ENCODE measurements at places on chromosomes 4 and X.

GRCh38 chr4:172989984-172990820 lies 178.4 kb upstream of the GALNT7 start:
- DNase-seq, result no peak

DNA sequence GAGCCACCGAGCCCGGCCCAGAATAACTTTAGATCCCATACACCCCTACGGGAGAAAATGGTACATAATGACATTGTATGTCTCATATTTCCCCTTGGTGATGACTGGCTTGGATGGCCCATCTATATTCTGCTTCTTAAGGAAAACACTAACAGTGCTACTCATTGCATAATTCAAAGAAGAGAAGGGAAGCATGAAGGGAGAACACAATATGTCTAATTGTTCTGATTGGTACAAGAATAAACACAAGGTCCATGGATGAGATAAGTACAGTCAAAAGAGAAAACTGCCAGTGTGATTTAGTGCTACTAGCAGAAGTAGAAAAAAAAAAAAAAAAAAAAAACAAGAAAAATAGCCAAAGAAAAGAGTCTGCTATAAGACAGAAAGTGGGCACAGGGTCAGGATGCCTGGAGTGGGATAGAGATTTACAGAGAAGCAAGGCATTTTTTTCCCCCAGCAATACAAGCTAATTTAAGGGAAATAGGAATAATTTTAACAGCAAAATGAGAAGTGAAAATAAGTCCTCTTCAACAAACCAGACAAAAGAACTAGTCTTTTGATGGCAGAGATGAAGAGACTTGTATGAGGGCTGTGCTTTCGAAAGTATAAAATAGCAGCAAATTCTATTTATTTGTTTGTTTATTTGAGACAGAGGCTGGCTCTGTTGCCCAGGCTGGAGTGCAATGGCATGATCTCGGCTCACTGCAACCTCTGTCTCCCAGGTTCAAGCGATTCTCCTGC lies 96.5 kb upstream of the MAP3K15 start:
- DNase-seq, result no peak

GRCh38 chr4:89400287-89401035 lies 92.9 kb upstream of the GPRIN3 start:
- DNase-seq, result no peak

DNA sequence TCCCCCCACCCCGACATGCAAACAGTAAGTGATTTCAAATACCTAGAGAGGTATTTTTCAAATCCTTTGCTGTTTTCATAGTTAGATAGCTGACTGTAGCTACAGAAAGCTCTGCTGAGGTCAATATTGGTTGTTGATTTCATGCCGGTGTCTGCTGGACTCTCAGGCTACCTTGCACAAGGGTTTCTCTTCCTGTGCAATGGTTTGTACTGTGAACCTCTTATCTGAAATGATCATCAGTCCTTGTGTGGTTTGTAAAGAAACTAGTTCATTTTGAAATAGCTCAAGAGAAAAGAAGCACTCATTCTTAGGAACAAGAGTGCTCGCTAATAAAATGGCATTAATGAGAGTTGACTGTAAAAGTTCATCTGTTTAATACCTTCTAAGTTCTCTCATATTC lies 2.1 kb downstream of the MTM1 start:
- no peak for DNase-seq

DNA sequence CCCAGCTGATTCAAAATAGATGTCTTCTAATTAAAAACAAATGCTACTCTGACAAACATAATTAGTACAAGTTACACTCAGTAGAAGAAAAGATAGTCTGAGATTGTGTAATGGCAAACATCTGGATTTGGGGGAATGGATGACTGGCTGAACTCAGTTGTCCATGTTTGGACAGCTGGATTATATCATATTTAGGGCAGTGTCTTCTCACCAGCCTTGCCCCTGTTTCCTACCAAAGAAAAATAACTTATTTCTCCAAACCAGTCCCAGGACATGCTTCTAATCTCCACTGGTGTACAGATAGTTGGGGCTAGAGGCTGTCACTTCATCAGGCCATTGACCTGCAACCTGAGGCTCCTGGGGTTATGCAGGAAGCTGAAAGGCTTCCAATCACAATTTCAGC lies 237.3 kb downstream of the USP46 start:
- no peak for DNase-seq

- DNase-seq, result peak; percentile 3
These were observed 22.9 kb upstream of the SOWAHD start for GRCh38 chrX:119735467-119735866.

DNA sequence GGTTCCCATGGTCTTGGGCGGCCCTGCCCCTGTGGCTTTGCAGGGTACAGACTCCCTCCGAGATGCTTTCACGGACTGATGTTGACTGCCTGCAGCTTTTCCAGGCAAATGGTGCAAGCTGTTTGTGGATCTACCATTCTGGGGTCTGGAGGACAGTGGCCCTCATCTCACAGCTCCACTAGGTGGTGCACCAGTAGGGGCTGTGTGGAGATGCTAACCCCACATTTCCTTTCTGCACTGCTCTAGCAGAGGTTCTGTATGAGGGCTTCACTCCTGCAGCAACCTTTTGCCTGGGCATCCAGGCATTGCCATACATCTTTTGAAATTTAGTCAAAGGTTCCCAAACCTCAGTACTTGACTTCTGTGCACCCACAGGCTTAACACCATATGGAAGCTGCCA lies 176.1 kb downstream of the DCAF12L1 start:
- no peak for DNase-seq

All from NCI-H2171 treated with DMSO at 0.1 percent for 48 hours (cell line).